A549 treated with Mapracorat at 1 μM for 4 hours (cell line): ENCODE measurements at places on chromosomes 7 and 10. TPM values are rescaled to one million over a fixed set of nuclear protein-coding genes. Genes with fewer than 3 reads are reported as not detected.

EPC1 gene
- 17.3 to 20.0 TPM (median 18.0 TPM) in 5 replicates for total RNA-seq

CLCN1 gene
- total RNA-seq = 0.05 to 0.37 TPM in 2 of 5 replicates, not detected in the others

AMPH gene
- 0.05 to 0.13 TPM (median 0.11 TPM) in 4 of 5 replicates, not detected in the other for total RNA-seq

POP7 gene
- total RNA-seq = 69.2 to 97.1 TPM (median 91.2 TPM) in 5 replicates

NME8 gene
- not detected in 5 replicates for total RNA-seq

CCDC146 gene
- 0.48 to 0.84 TPM (median 0.50 TPM) in 5 replicates for total RNA-seq

GRID1 gene
- 0.15 to 0.41 TPM (median 0.22 TPM) in 5 replicates for total RNA-seq

DENND2A gene
- 0.41 to 1.0 TPM (median 0.55 TPM) in 5 replicates for total RNA-seq

OPN1SW gene
- total RNA-seq = not detected in 5 replicates

SLC26A5 gene
- not detected in 5 replicates for total RNA-seq

NPTX2 gene
- total RNA-seq = 0.09 to 0.18 TPM (median 0.14 TPM) in 5 replicates
